ENCODE measurements at places on chromosomes 6 and 20.
A peak's percentile ranks its signal among the peaks of the same experiment; 100 is the strongest.

- no peak for DNase-seq
Measured at GRCh38 chr20:50715694-50716093, 15.7 kb upstream of the PARD6B start.

DNA sequence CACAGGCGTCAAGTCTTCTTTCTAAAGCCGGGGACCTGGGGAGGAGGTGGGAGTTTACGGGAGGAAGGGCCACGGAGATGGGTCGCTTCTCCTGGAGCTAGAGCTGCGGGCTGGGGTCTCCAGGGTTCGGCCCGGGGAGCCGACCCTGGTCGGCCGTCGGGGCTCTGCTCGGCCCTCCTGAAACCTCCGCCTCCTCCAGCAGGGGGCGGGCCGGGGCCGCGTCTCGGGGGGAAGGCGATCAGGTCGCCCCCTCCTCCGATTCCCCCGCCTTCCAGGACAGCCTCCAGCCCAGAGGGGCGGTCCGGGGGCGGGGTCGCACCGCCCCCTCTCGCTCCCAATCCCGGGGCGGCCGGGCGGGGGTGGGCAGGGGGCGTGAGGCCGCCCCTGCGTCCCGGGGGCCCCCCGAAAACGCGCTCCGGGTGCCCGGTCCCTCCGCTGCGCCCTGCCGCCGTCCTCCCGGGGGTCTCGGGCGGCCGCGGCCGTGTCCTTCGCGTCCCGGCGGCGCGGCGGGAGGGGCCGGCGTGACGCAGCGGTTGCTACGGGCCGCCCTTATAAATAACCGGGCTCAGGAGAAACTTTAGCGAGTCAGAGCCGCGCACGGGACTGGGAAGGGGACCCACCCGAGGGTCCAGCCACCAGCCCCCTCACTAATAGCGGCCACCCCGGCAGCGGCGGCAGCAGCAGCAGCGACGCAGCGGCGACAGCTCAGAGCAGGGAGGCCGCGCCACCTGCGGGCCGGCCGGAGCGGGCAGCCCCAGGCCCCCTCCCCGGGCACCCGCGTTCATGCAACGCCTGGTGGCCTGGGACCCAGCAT, at the start of gene CEBPB:
Gene CEBPB (plus strand): TSS at position 580 of the 814 bp plus-strand sequence. CDS start 204 bp downstream, at position 784.
- DNase-seq, result peak; percentile 73

GRCh38 chr6:75428204-75428603, 65.4 kb downstream of the FILIP1 start:
- DNase-seq, result no peak

GRCh38 chr6:52538252-52538900, 38.5 kb downstream of the TRAM2 start:
- no peak for DNase-seq

DNA sequence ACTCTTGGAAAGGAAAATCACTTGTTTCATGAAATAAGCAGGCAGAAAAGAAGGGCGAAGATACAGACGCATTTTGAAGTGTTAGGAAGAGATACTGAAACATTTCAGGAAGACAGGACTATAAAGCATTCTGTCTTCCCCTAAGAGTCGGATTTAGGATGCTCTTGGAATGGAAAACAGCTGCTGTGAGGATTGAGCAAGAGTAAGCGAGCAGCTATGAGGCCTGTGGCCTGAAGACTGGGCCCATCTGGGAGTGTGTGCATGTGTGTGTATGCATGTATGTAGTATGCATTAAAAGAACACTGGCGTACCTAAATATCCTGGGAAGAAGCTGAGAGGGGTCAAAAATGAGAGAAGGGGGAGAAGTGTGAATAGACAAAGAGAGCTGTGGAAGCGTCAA, 83.6 kb downstream of the SIM1 start:
- no peak for DNase-seq

DNA sequence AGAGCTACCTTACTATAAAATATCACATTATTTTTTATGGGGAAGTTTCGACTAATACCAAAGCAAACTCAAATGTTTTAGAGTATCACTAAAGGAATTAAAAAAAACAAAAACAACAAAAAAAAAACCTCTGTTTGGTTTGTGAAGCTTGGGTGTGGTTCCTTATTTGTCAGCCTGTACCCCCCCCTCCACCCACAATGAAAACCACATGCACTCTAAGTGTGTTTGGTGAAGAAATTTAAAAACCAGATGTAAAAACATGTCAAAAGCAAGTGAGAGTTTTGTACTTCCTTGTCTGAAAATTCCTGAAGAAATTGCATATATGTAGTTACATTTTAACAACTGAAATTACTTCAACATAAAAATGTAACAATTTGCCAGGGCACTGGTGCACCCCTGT, 3.1 kb downstream of the STK38 start:
- DNase-seq, result no peak

- no peak for DNase-seq
Measured at GRCh38 chr6:121403964-121404363, 31.5 kb upstream of the GJA1 start.

DNA sequence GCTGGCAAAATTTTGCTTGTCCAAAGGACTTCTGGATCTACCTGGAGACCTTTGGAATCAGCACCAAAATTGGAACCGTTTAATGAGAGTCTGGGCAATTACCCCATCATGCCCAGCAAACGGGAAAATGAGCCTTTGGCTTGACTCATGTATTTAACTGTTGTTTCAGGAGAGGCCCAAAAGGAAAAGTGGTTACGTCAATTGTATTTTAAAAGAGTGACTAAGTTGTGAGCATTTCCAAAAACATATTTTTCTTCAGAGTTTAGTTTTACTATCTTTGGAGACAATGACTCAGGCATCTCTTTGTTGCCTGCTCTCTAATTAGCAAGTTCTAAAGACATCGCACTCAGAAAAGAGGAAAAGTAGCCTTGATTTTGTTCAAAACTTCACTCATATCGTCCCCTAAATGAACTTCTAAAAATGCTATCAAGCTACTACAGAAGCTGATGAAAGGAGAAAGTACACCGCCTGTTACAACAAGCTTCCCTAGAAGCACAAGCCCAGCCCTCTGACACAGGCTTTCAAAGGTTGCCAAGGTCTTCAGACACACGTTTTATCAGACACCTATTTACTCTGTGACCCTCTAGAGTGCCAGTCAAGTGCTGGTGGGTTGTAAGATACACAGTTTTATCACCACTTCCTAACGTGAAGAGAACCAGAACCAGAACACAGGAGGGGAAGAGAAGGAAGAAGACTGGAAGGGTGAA, 146.2 kb downstream of the TBX18 start:
- no peak for DNase-seq

DNA sequence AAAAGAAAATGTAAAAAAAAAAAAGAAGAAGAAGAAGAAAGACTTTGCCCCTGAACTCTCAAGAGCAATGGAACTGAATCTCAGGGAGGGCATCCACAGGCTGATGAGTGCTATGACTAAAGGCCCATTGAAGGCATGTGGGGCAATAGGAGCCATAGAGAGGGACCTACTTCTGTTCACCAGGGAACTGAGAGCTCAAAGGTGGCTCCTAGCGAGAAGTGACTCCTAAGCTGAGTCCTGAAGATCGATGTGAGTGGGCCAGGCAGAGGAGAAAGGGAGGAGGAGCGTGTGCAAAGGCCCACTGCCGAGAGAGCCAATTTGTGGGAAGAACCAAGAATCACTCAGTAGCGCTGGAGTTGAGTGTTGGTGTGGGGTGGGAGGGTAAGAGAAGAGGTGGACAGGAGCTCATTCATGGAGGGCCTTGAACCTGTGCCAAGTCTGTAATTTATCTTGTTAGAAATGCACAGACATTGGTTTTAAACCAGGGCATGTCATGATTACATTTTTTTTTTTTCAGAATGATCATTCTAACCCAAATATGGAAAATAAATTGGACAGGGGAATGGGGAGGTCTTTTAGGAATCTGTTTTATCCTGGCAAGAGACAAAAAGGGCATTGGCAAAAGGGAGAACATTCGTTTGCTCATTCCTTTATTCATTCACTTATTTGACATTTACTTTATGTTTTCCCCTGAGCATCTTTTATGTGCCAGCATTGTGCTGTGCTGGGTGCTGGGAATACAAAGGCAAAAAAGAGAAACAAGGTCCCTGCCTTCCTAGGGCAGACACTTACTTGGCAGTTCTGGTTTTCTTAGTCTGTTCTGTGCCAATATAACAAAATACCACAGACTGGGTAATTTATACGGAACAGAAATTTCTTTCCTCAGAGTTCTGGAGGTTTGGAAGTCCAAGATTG, 67.4 kb upstream of the DSP start:
- no peak for DNase-seq

- no peak for DNase-seq
Measured at GRCh38 chr20:6784210-6784631, 16.7 kb downstream of the BMP2 start.

DNA sequence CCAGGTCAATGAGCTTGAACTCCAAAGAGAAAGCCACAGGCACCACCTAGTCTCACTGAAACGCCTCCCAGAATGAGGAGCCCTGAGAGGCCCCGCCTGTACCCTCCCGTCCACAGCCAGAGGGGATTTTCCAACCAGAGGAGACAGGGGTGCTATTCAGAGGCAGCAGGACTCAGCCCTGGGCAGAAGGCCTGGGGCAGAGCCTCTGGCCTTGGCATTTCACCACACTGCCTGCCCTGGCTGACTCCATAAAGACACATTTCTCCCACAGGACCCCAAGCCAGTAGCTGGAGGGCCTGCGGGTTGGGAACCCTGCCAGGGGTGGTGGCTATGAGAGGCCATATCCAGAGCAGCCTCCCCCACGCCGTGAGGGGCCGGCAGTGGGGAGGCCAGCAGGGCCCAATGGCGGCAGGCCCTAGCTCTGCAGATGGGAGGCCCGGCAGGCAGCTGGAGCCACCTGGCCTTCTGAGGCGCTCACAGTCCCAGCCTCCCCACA, 159.3 kb downstream of the PREX1 start:
- DNase-seq, result no peak

GRCh38 chr6:127952831-127953230, 52.0 kb upstream of the THEMIS start:
- no peak for DNase-seq

DNA sequence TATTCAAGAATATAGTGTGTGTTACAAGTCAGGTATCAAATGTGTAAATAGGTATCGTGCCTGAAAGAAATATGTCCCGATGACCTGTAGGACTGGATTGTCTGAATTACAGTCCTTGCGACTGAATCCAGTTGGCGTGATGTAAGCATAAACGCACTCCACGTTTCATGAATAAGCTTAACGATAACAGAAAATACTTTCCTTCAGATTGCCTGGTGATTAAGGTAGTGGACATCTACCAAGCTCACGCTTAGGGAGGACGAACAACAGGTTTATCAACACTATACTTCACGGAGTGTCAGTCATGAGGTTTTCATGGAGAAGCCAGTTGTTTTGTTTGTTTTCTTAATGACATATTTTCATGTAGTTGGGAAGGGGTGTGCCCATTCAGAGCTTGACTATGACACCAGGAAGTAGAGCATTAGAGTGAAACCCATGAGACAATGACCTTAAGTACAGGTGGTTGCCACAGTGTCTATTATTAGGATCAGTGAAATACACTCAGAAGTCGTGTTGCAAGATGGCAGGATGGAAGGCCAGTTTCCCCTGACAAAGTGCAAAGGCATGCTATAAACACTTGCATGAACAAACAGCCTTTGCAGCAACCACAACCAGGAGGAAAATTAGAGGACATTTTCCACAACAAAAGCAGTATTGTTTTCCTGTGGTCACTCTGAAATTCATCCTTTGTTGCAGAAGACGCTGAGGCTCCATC, 305.8 kb upstream of the PRDM1 start:
- no peak for DNase-seq

DNA sequence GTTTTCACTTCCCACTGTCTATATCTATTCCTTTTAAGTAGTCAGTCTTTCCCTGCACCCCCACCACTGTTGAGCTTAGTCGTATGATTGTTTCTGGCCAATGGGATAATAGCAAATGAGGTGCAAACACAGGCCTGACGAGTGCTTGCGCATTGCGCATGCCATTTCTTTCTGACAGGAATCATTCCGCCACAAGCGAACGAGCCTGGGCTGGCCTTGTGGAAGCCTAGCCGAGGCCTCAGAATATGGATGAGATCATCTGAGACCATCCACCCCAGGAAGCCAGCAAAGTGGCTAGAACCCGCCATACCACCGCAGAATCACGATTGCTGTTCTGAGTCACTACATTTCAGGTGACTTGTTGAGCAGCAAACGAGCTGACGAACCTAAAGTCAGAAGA, 52.2 kb upstream of the PRL start:
- DNase-seq, result no peak

- DNase-seq, result no peak
Measured at GRCh38 chr6:158399040-158399700, 86.9 kb downstream of the TULP4 start.

DNA sequence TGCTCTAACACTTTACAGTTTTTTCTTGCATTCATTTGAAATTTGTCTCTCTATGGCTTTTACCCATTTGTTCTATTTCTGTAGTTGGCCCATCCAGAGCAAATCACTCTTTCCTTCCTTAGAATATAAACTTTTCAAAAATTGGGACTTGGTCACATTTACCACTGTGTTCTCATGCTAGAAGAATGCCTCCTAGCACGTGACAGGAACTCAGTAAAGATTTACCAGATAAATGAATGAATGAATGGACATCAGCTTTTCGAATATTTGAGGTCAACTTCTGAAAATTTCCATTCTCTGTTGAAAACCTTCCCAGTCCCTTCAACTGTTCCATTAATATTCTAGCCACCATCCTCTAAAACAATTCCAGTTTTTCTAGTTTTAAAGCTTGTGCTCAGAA, 294.5 kb downstream of the CD83 start:
- DNase-seq, result no peak

GRCh38 chr6:20217324-20217855, 5.1 kb upstream of the MBOAT1 start:
- DNase-seq, result no peak

All from SW 1271 (cell line).